ENCODE measurements at places on chromosomes 2 and 18. TPM values are rescaled to one million over a fixed set of nuclear protein-coding genes. Genes with fewer than 3 reads are reported as not detected.

NCL gene
- 127 TPM for polyA plus RNA-seq

GPR35 gene
- 5.2 TPM for polyA plus RNA-seq

CDC42EP3 gene
- 28.4 TPM for polyA plus RNA-seq

LRATD1 gene
- 1.1 TPM for polyA plus RNA-seq

CHST10 gene
- 5.1 TPM for polyA plus RNA-seq

TLX2 gene
- not detected for polyA plus RNA-seq

EPB41L3 gene
- 5.4 TPM for polyA plus RNA-seq

SPP2 gene
- polyA plus RNA-seq, result not detected

SFXN5 gene
- 9.5 TPM for polyA plus RNA-seq

RTP5 gene
- not detected for polyA plus RNA-seq

DNA sequence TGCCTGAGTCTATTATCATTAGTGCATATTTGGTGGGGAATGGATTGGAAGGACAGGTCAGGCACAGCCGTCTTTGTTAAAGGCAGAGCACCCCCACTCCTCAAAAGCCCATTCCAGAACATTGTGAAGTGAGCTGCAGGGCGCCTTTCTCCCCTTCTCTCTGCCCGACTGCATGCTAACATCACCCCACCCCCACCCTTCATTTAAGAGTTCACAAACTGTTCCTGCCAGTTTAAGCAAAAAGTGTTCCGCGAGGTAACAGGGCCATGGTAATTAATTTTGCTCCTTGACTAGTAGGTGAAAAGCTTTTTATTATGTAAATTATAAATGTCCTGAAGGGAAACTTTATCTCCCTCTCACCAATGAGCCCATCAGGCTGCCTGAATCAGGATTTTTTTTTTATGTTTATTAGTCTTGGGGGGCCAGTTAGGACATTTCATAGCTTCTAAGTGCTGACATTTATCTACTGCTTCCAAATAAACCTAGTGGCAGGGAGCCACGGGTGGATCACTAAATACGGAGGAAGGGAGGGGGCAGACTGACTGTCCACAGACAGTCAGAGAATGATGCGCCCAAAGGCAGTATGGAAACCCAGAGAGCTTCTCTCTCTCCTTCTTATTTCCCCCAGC is 99.4 kb downstream of the FTCDNL1 start:
- DNase-seq, result no peak

- DNase-seq, result no peak
Observed at GRCh38 chr2:1626271-1626681, 118.0 kb downstream of the PXDN start.

DNA sequence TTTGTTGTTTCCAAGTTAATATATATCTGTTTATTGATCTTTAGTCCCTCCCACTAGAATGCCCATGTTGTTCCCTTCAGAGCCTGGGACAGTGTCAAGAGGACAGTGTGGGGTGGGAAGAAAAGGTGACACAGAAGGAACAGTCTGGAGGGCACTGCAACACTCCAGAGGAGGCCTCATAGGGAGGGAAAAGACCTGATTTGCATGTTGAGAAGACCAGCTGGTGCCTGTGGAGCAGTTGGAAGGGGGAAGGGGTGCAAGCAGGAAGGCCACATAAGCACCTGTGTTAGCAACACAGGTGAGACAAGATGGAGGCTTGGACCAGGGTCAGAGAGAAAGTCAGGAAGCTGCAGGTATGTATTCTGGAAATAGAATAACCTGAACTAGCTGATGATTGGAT is 48.1 kb upstream of the FHOD3 start:
- DNase-seq, result no peak

DNA sequence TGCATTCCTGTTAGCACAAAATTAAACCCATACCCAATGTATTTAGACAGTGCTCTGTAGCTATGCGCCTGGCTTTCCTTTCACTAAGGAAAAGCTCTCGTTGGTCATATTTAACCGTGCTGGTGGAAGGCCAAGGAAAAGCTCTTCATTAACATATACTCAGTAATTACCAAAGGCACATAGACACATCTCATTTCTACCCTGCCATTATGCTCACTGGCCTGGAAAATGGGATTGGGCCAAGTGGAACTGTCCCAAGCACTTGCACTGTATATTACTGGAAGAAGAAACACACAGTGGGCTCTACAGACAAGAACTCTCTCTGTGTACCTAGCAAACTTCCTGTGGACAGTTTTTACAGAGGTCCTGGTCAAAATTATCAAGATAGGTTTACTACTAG is 274.4 kb downstream of the ERBB4 start:
- no peak for DNase-seq

DNA sequence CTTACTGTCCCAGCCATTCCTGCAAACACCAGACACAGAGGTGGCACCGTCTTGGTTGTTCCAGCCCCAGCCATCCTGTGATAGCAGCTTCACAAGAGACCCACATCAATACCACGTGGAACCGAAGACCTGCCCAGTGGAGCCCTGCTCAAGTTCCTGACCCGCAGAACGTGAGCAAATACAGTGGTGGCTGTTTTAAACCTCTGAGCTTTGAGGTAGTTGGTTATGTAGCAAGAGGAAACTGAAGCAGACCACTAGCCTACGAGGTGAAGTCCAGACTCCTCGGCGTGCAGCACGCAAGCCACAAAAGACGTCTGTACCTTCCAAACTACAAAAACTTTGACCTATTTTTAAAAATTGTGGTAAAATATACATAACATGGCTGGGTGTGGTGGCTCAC is 96.1 kb upstream of the ODC1 start:
- no peak for DNase-seq

- no peak for DNase-seq
Observed at GRCh38 chr2:38863061-38863695, 12.6 kb downstream of the DHX57 start.

DNA sequence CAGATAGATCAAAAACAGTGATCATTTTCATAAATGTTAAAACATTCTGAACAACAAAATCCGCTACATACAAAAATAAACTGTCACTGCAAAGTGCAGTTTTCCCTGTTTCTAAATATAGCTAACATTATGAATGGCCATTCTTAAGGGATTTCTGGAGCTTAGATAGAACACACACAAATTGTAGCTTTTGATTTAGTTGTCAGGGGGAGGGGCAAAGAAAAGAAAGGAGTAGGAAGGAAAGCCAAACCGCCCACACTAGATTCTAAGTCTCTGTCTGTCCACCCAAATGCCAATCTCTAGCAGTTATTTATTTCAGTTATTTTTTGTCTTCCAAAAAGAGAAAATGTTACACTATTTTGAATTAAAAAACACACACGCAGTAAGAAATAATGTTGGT is 182.4 kb downstream of the CDH2 start:
- DNase-seq, result no peak

DNA sequence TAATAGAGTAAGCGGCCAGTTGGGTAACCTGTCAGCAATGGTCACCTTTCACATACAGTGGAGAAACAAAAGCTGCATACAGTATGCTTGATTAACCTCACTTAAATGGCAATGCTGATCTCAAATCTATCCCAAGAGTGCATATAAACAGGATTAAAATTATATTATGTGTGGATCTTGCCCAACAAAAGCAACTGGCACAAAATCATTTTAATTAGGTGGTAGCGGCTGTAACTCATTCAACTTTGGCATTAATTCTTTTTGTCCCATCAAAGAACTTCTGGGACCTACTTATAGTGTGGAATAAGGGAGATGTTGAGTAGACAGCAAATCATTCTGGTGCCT is 167.8 kb upstream of the VRK2 start:
- no peak for DNase-seq

DNA sequence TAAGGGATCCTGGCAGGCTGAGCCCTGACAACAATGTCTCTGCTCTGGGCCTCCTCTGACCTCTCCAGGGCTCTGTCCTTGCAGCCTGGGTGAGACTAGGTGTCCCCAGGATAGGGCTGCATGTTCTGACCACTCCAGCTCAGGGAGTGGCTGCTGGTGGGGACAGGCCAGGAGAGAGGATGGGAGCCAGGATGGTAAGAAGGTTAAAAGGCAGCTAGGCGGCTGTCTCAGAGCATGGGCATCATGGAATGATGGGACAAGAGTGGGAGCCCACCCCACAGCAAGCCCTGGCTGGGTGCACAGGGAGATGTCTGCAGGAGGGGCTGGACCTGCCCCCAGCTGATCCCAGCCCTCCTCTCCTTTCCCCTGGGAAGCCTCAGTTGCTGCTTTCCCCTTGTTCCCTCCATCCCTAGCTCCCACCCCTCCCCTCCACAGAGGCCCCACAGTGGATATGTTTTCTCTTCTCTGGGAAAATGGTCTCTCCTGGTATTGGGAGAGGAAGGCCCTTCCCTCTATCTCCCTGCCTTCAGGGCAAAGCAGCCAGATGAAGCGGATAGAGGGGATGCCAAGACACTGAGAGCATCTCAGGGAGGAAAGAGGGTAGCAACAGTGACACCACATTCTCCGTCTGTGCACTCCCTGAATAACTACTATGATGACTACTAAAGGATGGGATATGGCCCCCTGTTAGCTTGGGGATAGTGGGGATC is 334.3 kb downstream of the DYSF start:
- no peak for DNase-seq

DNA sequence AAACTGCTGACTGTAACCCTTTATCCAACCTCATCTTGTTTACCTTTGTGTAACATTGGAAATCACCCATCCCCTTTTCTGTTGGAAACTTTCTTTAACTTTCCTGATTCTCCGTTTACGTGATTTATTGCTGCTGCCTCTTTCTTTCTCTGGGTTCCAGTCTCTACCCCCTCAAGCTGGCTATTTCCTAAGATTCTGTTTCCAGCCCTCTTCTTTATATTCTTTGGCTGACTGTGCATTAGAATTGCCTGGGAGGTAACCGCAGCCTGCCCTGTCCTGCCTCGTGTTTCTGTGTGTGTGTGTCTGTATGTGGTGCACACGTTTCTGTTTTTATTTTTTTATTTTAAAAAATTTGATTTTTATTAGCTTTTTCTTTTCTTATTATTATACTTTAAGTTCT is 229.2 kb downstream of the PLCL1 start:
- DNase-seq, result no peak
